ENCODE measurements at places on chromosomes 12 and 14. TPM values are rescaled to one million over a fixed set of nuclear protein-coding genes. Genes with fewer than 3 reads are reported as not detected.

- no peak for DNase-seq
Measured at GRCh38 chr12:108820707-108821406, 36.5 kb downstream of the SSH1 start.

- DNase-seq = no peak
Measured at GRCh38 chr14:32085845-32086383, 8.8 kb downstream of the ARHGAP5 start.

DNA sequence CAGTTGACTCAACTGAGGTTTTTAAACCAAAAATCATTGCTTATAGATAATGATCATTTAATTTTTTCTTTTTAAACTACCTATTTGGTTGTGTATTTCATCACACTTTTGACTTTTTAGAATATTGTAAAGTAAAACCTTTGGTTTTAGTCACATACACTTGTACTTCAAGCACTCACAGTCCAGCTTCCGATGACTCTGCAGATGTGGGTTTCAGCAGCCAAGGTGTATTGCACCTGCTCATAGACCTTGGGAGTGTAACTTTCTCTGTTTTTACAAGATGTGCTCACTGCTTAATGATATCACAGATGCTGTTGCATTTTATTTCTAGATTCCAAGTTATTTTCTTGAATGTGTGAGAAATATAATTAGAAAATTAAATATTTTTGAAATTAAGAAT is 188.3 kb upstream of the SLC38A2 start:
- no peak for DNase-seq

- no peak for DNase-seq
Measured at GRCh38 chr12:52090291-52090690, 10.8 kb downstream of the SMIM41 start.

- DNase-seq = no peak
Measured at GRCh38 chr14:78202976-78203375, 32.8 kb downstream of the NRXN3 start.

- DNase-seq = no peak
Measured at GRCh38 chr12:47791351-47791746, 18.3 kb downstream of the SLC48A1 start.

GRCh38 chr14:71362920-71363584 is 455.8 kb downstream of the PCNX1 start:
- DNase-seq = no peak

- DNase-seq = no peak
Measured at GRCh38 chr12:102958830-102959176, 1.3 kb downstream of the ASCL1 start.

DNA sequence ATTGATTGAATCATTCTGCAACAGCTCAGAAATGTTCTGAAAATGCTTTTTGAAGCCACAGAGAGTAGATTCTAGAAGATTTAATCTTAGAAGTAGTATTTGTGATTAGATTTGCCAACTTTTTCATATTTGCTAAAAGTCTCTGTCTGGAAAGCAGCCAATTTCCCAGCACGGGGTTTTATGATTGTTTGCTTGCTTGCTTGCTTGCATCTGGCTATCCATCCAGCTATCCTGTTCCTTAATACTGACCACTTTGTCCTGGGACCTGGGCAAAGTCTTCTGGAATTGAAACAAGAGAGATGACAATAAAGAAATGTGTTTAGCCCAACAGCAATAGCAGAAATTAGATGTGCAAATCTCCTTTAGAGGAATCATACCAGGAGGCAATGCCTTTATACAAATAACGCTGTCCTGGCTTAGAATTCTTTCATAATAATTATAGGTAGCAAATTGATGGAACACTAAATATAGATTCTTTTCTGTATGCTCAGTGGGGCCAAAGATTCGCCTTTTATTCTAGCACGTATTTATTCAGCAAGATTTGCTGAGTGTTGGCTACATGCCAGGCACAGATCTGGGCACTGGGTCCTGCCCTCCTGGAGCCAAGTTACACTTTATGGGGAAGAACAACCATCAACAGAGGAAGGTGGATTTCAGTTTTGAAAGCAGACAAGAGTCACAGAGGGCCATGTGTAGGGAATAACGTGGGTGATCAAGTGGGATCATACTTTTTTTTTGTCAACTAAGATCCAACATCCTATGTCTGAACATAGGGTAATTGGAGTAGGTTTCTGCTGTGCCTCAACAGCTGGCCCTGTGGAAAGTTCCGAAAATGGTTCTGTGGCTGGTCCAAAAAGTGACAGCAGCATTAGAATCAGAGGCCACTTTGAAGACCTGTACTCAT is 25.3 kb downstream of the MYBPC1 start:
- no peak for DNase-seq

DNA sequence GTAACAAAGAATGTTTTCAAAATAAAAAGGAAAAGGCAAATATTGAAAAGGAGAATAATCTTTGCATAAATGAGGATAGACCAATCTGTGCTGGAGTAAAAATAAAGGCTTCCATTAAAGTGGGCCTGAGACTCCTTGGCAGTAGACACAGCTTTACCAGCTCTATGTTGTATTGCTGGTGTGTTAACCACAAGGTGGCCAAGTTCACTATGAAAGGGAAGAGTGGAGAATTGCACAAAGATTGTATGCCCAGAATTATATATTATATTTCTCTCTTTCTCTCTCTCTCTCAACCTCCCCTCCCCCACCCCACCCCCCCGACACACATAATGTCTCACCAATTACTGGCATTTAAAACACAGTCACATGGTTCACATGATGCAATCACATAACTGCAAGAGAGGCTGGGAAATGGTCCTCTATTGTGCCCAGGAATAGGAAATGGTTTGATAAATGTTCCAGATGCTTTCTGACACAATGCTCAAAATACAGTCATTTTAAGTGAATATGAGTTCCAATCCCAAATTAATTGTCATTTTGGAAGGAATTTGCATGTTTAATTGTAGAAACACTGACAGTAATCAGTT is 222.6 kb upstream of the SYT1 start:
- peak; percentile 0 for DNase-seq

Gene ORAI1
- total RNA-seq = 20.2 TPM
